Stimulated activated CD8-positive, alpha-beta memory T cell treated with anti-CD3 and anti-CD28 coated beads, Interleukin-4, amount 100 ng/mL, for 1 hour (primary cell): ENCODE measurements at places on chromosomes 7 and 10.

GRCh38 chr7:130024390-130024789 lies 26.8 kb downstream of the ZC3HC1 start:
- DNase-seq = no peak

DNA sequence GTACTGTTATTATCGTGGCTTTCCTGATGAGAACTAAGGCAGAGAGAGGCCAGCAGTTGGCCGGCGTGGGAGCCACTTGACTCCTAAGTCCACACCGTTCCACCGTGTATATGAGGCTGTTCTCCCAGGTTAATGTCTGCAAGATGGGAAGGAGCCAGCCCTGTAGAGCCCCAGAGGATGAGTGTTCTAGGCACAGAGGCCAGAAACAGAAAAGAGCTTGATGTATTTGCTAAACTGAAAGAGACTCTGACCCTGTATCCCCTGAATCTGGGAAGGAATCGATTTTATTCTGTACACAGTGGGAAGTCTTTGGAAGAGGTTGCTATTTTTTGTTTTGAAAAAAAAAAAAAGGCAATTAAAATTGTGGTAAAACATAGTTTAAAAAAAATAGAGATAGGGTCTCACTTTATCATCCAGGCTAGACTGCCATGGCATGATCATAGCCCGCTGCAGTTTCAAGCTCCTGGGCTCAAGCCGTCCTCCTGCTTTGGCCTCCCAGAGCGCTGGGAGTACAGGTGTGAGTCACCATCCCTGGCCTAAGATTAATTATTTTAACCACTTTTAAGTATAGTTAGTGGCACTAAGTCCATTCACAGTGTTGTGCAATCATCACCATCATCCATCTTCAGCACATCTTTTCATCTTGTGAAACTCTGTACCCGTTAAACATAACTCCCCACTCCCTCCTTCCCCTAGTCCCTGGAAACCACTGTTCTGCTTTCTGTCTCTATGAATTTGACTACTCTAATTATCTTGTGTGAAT lies 348.8 kb downstream of the SDK1 start:
- no peak for DNase-seq

DNA sequence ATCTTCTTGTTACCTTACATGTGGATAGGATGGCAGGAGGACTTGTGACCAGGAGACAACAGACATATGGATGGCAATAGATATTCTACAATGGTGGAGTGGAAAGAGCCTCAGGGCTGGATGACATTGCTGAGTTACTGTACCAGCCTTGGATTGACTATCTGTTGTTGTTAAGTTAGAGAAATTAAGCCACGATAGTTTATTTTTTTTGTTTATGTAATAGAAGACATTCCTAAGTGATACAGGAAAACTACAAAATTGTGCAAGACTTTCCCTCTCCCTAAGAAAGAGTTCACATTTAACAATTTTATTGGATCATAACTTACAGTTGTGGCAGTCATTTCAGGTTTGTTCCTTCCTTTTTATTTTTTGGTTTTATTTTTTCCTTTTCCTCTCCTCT lies 230.7 kb upstream of the CACNA2D1 start:
- no peak for DNase-seq

- no peak for DNase-seq
Measured at GRCh38 chr10:18230794-18231193, 90.6 kb downstream of the CACNB2 start.
